ENCODE measurements at places on chromosomes 1 and 21.

DNA sequence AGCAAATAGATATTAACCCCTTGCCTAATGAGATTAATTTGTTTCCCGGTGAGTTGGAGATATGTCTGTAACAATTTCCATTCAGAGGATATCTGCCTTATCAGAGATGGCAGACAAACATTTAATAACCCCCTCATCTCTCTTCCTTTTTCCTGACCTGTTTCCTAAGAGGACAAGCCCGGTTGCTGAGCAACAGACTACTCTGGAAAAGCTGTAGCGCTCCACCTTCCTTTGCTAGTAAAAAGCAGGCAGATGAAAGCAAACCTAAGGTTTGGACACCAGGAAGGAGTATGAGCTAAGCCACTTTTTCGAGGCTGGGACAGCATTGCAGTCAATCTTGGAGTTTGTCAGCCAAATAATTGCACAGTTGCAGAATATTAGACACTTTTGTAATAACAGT, 82.4 kb downstream of the RGS21 start:
- no peak for DNase-seq

DNA sequence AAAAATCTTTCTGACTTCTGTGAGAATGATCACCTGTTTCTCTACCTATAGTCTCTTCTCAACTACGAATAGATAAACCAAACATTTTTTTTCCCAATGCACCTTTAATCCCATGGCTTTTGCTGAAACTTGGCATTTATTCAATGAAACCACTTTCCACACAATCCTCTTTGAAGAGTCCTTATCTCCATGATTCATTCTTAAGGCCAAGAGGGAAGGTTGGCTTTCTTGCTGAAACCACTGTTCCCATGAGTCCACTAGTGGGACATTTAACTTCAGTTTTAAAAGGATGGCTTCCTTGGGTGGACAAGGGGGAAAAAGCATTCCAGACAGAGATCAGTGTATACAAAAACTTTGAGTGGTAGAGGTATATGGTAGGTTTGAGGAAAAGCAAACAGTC, 73.6 kb downstream of the CRB1 start:
- DNase-seq: no peak

DNA sequence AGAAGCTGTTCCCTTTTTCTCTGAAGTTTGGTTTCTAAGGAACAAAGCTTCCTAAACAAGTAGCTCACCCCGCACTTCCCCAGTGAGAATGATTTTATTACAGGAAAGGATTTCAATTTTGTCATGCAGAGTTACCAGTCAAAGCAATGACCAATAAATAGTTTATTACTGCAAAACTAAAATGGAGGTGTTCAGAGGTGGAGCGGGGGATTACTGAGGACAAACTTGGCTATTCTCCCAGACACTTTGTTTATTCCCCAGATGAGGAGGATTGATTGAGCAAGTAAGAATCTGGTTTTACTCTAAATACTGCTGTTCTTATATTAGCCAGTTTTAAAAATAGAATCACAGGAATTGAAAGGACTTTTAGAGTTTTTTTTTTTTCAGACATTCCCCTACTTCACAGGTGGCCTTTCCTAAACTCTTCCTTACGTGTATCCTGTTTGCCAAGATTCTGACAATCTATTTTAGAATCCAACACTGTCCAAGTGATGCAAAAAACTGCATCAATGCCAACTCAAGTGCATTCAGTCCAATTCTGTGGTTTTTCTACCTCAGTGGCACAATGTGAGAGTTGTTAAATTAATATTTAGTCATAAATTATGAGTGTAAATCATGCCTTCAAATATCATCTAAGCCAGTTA, 136.1 kb downstream of the TNFSF18 start:
- no peak for DNase-seq

DNA sequence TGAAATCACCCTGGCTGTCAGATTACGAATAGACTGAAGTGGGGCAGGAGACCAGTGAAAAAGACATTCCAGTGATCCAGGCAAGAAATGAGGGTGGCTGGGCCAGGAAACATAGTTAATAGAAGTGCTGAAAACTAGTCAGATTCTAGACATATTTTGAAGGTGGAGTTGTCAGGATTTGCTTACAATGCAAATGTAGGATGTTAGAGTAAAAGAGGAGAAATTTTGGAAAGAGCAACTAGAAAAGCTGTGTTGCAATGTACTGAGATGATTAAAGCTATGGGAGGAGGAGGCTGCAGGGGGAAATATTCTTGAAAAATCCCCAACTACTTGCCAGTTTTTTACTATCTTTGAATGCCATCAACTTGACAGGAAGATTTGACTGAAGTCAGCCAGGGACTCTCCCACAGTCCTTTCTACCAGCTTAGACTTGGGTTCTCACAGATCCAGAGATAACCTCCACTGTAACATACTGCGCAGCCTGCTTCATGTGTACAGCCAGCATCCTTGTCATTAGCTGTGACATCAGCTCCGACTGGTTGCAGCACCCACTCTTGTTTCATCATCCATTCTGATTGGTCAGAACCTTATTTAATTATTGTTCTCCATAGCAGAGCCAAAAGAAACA, 109.7 kb downstream of the TSEN15 start:
- DNase-seq: no peak

GRCh38 chr1:226654046-226654667, 84.9 kb downstream of the ITPKB start:
- no peak for DNase-seq

DNA sequence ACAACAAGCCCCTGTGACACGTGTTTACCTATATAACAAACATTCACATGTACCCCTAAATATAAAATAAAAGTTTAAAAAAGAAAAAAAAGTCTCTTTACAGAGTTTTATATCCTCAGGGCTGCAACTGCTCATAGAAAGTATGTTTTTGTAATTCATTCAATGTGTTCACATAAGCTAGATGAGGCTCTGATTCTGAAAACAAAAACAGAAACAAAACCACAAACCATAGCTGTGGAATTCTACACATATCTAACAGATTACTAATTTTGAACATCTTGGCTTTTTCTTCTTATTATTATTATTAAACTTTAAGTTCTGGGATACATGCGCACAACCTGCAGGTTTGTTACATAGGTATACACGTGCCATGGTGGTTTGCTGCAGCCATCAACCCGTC, 579.6 kb upstream of the ZRANB2 start:
- no peak for DNase-seq

GRCh38 chr1:169005776-169006175, 100.7 kb upstream of the ATP1B1 start:
- no peak for DNase-seq

DNA sequence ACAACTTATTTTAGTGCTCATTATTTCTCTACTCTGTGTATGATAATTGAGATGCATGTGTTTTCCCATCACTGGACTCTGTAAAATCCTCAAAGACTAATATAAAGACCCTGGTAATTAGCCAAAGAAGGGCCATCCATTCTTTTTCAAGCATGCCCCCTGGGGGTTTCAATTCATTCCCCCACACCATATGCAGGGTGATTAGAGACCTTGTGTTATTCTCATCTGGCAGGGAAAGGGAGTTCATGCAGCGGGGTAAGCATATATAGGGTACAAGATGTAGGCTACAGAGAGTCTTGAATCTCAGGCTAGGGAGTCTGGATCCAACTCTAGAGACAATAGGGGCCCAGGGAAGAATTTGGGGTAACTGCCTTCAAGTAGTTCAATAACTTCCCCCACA, 166.5 kb downstream of the TNR start:
- no peak for DNase-seq

GRCh38 chr1:104617474-104617873, 867.8 kb downstream of the AMY1C start:
- no peak for DNase-seq

GRCh38 chr1:216499581-216500272, 76.5 kb upstream of the USH2A start:
- DNase-seq: no peak

- no peak for DNase-seq
Observed at GRCh38 chr21:42833439-42833815, 45.9 kb downstream of the WDR4 start.

DNA sequence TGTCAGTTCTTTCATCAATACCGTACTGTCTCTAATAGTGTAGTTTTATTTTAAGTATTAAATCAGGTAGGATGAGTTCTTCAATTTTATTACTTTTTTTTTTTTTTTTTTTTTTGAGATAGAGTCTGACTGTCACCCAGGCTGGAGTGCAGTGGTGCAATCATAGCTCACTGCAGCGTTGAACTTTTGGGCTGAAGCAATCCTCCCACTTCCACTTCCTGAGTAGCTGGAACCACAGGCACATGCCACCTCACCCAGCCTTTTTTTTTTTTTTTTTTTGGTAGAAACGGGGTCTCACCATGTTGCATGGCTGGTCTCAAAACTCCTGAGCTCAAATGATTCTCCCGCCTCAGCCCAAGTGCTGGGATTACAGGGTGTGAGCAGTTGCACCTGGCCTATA, 44.3 kb downstream of the INAVA start:
- no peak for DNase-seq

DNA sequence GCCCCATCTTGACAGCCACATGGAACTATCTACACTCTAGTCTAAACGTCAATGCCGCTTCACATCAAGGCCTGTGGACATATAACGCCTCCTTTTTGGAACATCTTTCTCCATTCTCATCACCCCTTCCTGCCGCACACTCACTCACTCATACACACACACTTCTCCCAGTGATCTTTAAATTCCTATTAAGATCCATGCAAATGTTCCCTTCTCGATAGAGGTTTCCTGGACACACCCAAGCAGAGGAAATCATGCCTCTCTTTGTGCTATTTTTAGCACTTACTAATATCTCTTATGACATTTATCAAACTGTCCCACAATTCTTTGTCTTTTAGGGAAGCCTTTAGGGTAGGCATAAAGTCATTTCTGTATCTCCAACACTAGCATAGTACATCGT, 28.2 kb upstream of the SLAMF9 start:
- no peak for DNase-seq

DNA sequence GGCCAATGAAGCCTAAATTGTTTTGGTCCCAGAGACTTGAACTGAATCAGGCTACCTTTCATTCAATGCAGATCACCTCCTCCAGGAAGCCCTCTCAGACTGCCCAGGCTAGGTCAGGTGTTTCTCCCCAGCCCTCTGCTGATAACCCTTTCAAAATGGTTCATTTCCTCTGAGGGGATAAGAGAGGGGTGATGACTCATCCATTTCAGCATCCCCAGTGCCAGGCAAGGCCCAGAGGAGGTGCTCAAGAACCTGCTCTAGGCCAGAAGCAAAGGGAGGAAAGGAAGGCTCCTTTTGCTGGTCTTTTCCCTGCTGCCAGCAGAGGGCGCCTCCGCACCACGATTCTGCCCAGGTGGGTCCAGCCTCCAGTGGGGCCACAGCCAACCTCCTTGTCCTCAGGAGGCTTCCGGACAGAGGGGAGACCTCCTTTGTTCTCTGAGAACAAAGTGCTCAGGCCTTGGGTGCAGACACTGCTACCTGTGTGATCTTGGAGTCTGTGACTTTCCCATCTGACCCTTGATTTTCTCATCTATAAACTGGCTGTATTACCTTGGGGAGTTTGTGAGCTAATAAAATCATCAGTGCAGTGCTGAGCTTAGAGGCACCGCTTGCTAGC, 45.3 kb upstream of the ARHGEF10L start:
- peak; percentile 49 for DNase-seq

DNA sequence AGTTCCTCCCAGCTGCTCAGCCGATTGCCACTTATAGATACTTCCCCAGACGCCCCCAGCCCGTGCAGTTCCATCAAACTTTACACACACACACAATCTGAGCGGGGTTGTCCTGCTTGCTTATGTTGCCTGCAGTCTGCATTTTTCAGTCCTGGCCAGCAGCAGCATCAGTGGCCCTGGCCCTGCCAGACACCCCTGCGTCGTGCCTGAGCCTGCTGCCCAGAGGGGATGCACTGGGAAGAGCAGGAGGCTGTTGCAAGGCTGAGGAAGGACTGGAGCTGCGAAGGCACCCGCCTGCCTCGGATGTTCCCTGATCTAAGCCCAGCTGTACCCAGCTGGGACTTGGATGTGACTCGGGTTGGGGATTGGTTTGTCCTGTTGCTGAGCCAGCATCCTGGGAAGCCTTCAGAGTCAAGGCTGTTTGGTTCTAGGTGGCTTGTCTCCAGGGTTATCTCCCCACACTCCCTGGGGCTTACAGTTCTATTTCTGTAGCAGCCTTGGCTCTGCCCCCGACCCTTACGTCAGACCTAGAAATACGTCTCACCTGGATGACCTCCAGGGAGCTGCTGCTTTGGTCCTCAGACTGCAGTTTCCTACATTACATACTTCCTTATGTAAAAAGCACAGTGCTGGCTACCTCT, 42.3 kb downstream of the MAN1C1 start:
- DNase-seq: no peak

GRCh38 chr1:233597489-233597901, 16.4 kb upstream of the KCNK1 start:
- DNase-seq: no peak

DNA sequence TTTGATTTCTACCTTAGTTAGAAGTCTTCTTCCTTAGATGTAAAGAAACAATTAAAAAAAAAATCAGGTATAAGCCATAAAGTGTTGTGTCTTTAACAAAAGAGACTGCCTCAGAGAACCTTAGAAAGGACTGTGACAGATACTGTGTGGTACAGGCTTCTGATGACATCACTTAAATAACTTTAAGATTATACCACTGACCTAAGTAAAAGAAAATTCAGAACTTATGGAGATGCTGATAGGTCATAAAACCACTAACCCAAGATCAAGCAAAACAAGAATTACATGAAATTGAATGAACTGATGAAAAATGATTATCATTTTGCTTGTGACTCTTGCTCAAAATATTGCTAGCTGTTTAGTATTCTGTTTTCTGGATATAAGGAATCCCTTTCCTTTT, 220.8 kb downstream of the NRIP1 start:
- no peak for DNase-seq

DNA sequence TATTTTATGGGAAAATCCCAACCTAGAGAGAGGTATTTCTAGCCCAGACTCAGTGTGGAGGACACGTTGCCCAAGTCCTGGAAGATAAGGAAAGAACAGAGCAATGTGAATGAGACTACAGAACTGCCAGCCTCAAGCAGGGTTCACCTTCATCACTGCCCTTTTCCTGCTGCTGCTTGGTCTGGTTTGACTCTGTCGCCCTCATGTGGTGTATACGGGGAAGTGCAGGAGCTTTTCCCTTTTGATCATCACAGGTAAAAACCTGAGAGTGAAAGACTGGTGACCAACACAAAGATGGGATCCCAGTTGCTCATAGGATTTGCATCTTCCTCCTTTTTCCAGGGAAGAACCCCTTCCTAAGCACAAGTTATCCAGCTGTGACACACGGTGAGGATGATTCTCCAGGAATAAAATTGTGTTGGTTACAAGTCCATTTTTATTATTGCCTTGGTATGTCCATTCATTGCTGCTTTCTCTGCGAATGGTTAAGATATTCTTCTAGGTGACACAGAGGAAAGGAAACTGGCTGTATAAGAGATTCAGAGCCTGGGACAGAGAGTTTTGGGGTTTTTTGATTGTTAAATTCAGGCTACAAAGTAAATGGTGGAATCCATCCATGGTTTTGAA, 89.5 kb upstream of the CD53 start:
- DNase-seq: peak; percentile 31
